T-cell (primary cell): ENCODE measurements at places on chromosomes 1 and 21.

GRCh38 chr1:13577846-13578245 lies 5.8 kb upstream of the PDPN start:
- no peak for DNase-seq

GRCh38 chr1:157734321-157734720 lies 33.8 kb upstream of the FCRL3 start:
- no peak for DNase-seq

DNA sequence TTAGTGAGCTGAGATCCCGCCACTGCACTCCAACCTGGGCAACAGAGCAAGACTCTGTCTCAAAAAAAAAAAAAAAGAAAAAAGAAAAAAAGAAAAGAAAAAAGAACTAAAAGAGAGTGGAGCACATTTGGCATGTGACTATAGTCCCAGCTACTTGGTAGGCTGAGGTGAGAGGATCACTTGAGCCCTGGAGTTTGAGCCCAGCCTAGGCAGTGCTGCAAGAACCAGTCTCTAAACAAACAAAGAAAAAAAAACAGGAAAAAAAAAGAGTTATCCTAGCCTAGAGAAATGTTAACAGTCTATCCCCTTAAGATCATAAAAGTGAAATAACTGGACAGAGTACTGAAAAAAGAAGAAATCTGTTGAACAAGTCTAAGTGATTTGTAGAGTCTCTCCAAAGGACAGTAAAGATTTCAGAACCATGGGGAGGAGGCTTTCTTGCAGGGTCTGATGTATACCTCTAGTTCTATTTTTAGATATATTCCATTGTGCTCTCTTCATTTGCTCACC lies 4.5 kb upstream of the PRDX1 start:
- no peak for DNase-seq

- no peak for DNase-seq
Measured at GRCh38 chr21:36708286-36709029, 9.5 kb downstream of the SIM2 start.

GRCh38 chr1:32496127-32496526 lies 31.3 kb downstream of the ZBTB8B start:
- DNase-seq: no peak

DNA sequence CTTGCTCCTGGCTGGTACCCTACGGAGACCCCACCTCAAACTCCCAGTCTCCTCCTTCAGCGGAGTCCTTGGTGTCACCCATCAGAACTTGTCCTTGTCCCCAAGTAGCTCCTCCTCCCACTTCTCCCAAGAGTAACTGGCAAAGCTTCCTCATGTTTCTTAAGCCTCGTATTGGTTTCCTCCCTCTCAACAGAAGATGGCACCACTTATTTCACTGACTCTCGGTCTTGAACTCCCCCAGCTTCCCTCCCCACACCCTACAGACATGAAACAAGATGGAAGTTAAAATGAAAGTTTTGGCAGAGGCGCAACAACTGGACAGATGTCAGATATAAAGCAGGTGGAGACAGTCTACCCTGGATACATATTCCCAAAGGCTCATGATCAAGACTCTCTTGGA lies 13.4 kb downstream of the RAB7B start:
- no peak for DNase-seq

DNA sequence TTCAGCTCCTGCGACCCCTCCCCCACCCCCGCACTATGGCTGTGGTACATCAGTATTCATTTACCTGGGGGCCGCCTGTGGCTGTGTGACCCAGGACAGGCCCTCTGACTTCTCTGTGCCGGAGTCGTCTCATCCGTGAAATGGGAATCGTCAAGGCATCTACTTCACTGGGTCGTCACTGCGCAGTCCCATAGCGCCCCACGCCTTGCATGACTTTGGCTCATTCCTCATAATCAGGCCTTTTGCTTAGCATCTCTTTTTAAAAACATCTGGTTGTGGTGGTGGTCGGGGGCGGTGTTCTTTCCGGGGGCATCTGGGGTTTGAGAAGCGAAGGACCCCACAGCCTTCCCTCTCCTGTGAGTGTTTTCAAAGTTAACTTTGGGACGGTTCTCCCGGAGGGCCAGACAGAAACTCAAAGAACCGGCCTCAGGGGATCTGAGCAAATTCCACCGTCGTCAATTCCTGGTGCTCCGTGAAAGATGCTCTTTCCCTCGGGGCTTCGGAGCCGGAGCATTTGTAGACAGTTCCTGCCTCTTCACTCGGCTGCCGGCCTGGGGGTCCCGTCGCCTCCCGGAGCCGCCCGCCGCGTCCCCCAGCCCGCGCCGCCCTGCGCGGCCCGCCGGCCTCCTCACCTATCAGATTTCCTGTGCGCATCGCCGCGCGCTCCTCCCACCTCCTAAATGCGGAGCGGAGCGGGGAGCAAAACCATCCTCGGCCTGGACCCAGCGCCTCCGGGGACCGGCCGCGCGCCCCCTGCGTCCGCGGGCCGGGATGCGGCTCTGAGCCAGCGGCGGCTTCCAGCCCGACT lies at the start of gene B3GALT5:
Gene B3GALT5, plus strand, starts transcription at position 708 of the 808 bp plus-strand sequence. CDS start 47,620 bp downstream, outside the sequence.
- no peak for DNase-seq

DNA sequence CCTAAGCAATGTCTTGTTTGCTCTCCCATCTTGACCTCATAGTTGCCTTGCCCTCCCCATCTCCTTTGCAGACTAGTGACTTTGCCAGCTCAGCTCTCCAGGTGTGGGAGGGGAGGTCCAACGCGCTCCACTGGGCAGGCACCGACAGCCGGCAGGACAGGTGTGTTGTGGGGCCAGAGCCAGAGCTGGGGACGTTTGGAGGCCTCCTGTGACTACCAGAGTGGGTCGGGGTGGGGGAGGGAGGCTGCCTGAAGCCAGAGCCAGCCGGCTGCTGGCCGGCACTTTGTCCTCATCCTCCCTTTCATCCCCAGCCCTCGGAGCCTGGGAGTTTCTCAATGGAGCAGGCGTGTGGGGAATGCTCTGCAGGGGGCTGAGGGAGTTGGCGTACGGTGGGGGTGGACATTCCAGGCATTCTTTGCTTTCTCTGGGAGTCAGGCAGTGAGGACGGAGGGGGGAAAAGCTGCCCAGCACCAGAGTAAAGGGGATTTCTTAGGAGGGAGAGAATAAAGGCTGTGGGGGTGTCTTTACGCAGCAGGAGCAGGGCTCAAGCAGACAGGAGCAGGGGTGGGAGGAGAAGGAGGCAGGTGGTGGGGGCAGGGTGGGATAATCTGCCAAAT lies 20.2 kb downstream of the NUAK2 start:
- DNase-seq: no peak

GRCh38 chr1:62304515-62304914 lies 14.7 kb downstream of the KANK4 start:
- DNase-seq: no peak

- DNase-seq: no peak
Measured at GRCh38 chr1:184696403-184696802, 58.3 kb downstream of the EDEM3 start.

- DNase-seq: peak; percentile 31
Measured at GRCh38 chr1:15684042-15684461, at the start of gene PLEKHM2. Gene PLEKHM2, plus strand, starts transcription at chr1:15684320. Its CDS starts 239 bp downstream, at chr1:15684559.

- DNase-seq: no peak
Measured at GRCh38 chr1:241167121-241167630, 189.8 kb downstream of the RGS7 start.

DNA sequence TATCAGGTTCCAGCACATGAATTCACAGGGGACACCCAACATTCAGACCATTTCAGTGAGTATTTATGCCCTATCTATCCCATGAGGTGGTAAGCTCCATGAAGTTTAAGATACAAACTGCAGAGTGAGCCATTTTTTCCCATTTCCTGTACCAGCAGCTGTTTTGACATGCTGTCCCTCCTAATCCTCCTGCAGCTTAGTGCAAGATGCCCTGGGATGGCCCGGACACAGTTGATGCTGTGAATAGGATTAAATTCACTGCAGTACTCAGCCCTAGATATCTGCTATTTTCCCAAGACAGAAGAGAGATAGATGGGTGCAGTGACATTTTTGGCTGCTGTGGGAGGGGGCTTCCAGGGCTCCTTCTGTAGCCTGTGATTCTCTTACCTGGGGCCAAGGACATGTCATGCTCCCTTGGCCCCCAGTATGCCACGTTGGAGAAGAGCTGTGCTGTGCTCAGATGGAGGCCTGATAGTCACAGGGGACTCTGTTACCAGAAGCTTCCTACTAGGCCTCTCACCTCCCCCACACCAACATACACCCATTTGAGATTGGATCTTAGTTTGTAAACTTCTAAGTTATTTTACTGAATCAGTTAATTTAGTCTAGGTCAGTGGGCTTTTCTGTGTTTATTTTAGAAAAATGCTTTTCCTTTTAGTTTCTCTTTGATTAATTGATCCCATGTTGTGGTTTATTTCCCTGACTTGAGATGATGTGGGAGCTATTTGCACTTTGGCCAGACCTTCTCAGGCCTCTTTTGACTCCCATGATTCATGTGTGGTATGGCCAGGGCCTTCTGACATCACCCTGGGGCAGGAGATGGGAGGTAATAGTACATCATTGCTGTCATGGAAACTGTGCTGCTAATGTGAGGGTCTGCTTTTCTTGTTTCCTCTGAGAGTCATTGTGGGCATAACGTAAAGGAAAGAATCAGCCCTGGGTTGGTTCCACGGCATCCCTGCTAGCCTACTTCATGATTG lies 92.6 kb downstream of the ST3GAL3 start:
- DNase-seq: no peak

- DNase-seq: no peak
Measured at GRCh38 chr1:39272027-39272797, 67.7 kb downstream of the MACF1 start.

GRCh38 chr1:98975810-98976209 lies 28.9 kb downstream of the PLPPR5 start:
- DNase-seq: no peak

DNA sequence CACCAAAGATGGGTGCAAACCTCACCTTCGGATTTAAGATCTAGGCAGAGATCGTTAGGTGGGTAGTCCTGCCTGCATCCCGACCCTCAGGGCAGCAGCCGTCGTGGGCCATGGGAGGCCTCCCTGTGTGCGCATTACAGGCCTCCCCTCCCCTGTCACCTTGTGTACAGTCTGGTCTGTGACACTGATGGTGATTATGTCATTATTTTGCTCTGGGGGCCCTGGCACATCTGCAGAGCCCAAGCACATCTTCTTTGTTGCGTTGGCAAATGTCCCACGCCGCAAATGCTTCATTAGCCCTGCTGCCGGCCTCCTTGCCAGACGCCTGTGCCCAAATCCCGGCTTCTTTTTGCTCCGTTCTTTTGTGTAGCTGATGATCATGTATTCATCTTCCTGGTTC lies 31.7 kb downstream of the PROX1 start:
- DNase-seq: no peak

- no peak for DNase-seq
Measured at GRCh38 chr1:81803431-81804110, 2.8 kb downstream of the ADGRL2 start.

GRCh38 chr1:164891615-164892014 lies 332.6 kb downstream of the PBX1 start:
- DNase-seq: no peak

- peak; percentile 75 for DNase-seq
Measured at GRCh38 chr1:869499-870244, 54.1 kb upstream of the SAMD11 start.

- DNase-seq: no peak
Measured at GRCh38 chr1:49351768-49352167, 575.1 kb upstream of the BEND5 start.

GRCh38 chr1:212457740-212458338 lies 25.1 kb downstream of the NENF start:
- no peak for DNase-seq

GRCh38 chr1:7558921-7559869 lies 211.9 kb upstream of the VAMP3 start:
- DNase-seq: no peak

DNA sequence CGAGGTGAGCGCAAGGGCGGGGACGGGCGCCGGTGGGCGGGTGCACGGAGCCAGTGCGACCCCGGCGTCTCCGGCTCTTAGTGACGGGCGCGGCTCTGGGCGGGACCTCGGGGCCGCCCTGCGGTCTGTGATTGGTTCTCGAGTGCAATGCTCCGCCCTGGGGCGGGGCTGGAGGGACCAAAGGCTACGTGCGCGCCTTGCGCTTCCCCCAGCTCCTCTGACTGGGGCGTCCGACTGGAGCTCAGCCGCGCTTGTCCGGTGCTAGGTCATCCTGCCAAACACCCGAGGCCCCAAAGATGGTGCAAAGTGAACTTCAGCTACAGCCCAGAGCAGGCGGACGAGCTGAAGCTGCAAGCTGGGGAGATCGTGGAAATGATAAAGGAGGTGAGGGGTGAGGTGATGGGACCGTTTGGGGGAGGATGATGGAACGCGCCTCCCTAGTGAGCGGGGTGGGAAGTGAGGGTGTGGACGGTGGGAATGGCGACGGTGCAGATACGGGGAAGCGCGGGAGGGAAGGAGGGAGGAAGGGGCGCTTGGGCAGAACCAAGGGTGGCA lies 811 bp downstream of the SH3D21 start:
- peak; percentile 93 for DNase-seq

GRCh38 chr1:224730540-224730939 lies 114.4 kb downstream of the CNIH3 start:
- DNase-seq: no peak

DNA sequence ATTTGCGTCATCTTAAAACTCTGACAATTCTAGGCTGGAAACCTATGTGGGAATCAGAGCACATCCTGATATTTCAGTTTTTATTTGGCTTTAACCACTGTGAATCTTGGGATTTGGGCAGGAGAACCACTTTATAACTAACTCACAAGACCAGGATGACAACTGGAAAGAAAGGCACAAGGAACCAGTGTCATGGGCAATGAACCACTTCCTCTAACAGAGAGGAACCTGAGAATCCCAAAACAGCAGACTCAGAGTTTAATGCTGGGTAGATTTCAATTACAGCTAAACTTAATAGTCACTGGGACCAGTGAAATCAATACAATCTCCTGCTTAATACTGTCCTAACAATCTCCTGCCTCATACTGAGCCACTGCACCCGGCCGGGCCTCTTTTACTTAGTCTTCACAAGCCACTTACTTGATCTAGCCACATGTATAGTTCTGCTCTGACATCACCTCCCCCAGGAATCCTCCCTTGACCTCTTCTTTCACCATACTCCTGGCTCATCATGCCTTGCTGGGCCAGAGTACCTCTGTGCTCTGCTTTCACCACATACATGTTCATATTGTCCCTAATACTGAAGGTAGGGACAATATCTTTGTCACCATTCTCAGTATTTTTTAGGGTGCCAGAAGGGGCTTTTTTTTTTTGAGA lies 20.2 kb upstream of the SLFNL1 start:
- DNase-seq: no peak

GRCh38 chr1:99764439-99764838 lies 2.0 kb downstream of the FRRS1 start:
- DNase-seq: no peak
